ENCODE measurements at places on chromosomes 7 and 10. TPM values are rescaled to one million over a fixed set of nuclear protein-coding genes. Genes with fewer than 3 reads are reported as not detected.

Gene GLI3
- total RNA-seq: not detected

Gene UTF1
- total RNA-seq: not detected

Gene MACC1
- total RNA-seq: not detected

- DNase-seq: no peak
These were observed 31.3 kb upstream of the GALNT11 start for GRCh38 chr7:151993977-151994676.

GRCh38 chr10:103637011-103637410 is 143.5 kb downstream of the NEURL1 start:
- peak; percentile 82 for DNase-seq

DNA sequence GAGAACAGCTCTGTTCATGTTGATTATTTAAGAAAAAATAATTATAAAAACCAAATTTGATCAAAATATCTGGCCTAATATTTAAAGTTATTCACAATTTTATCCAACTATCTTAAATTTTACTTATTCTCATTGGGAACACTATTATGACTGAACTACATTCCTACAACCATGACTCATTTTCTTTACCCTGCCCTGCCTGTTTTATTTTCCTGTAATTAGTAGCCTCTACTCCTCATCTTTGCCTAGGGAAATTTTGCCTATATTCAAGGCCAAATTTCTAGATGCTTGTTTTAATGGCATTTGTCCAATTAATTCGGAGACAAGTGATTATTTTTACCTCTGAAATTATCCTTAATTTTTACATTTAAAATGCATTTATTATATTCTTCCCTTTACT is 289.7 kb upstream of the TMEM229A start:
- DNase-seq: no peak

DNA sequence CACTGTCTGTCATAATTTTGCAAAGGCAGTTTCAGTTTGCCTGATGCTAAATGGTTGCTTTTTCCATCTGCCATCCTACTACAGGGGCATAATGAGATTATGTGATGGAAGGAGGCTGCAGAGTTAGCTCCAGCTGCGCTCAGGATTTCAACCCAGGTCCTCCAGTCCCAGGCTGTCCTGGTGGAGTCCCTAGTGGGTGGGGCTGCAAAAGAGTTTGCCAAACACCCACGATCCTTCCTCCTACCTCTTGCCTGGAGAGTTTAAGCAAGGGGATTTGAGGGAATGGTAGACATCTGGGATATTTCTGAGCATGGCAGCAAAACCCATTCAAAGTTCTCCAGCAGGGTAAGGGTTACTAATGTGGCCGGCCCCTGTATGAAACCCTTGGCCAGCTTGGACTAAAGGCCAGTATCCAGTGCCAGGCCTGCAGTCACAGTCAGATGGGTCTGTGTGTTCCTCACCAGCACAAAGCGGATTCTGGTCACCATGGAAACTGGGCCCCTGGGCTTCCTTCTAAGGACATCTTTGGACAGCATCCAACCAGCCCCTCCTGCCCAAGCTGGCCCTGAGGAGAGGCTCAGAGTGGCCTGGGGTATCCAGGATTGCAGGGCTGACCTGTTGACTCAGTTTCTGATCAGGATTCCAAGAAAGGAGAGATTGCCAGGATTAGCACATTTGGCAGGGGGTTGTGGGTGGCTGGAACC is 42.7 kb upstream of the CHST3 start:
- peak; percentile 96 for DNase-seq

GRCh38 chr10:80596391-80597257 is 58.9 kb downstream of the SH2D4B start:
- no peak for DNase-seq

DNA sequence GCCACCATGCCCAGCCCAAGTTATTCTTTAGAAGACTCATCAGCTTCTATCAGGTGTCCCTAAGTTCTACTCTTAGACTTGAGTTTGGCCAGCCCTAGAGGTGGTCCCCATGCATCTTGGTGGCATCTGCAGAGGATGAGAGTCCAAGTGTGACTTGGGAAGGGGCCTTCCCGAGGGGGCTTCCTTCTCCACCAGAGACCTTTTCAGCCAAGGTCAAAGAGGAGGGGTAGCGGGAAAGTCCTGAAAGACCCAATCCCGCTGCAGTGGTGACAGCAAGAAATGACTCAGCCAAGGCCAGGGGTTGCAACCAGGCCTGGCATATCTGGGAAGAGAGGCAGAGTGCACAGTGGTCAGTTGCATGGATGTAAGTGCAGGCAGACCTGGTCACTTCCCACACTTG is 61.7 kb upstream of the MGMT start:
- no peak for DNase-seq

- no peak for DNase-seq
These were observed 16.5 kb downstream of the ARPC1B start for GRCh38 chr7:99390941-99391602.

- DNase-seq: no peak
These were observed 239.0 kb upstream of the MKI67 start for GRCh38 chr10:128365156-128365725.

DNA sequence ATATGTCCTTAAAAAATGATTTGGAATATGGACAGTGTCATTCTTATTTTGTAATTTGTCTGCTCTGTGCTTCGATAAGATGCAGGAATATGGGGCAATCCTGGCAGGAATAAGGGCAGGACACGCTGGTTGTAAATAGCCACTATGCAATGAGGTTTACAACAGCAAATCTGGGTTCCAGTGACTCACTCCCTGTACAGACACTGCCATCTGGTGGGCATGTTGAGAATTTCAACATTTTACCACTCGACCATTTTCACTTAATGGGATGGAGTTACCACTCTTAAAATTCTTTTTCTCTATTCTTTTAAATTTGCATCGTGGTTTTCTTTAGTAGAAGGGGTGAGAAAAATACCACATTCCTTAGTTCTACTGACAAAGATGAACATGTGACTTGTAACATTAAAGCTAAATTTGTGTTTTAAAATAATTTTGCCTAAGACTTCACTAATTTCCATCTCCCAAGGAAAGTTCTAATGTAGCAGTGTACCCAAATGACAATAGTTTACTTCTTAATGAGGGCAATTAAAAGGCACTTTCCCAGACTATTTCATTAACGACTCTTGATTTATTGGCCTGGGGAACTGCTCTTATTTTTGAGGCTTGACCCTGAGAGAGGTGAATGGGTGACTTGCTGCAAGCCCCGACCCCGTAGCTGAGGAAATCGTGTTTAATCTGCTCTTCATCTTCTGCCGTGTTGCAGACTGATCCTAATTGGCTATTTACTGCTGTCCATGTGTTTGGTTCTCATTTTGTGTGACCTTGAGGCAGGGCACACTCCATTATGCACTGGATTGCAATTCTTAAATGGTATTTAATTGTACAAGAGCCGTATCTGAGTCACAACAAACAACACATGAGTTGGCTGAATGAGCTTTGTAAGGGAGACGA is 173.6 kb upstream of the IMMP2L start:
- peak; percentile 81 for DNase-seq

DNA sequence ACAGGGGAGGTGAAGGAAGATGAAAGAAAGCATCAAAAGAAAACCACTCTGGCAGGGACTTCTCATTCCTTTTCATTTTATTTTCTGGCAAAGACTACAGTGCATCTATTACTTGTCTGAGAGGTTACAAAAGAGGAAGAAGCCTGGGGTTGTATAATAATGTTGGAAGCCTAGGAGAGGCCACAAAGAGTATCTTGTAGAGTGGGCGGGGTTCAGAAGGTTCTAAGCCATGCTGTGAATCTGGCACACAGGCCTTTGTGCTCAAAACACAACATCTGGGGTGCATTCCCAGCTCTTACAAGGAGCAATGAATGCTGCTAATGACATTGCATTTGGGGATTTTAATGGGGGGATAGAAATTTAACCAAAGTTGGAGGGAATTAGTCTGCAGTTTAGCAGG is 49.4 kb downstream of the MRPL32 start:
- no peak for DNase-seq

- no peak for DNase-seq
These were observed 68.3 kb upstream of the RAB11FIP2 start for GRCh38 chr10:118114992-118115391.

DNA sequence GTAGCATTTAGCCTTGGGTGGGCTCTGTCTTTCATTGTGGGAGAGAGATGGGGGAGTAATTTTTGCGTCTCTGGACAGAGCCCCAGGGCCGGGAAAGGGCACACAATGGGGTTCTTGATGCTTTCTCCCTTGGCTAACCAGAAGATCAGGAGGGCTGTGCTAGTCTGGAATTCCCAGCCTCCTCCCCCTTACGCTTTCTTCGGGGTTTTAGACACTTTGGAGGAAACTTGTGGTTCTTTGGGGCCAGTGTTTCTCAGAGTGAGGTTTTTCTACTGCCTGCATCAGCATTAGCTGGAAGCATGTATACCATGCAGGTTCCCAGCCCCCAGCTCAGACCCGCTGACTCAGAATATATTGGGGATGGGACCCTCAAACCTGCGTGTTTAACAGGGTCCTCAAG is 7.0 kb downstream of the NEURL1 start:
- no peak for DNase-seq

DNA sequence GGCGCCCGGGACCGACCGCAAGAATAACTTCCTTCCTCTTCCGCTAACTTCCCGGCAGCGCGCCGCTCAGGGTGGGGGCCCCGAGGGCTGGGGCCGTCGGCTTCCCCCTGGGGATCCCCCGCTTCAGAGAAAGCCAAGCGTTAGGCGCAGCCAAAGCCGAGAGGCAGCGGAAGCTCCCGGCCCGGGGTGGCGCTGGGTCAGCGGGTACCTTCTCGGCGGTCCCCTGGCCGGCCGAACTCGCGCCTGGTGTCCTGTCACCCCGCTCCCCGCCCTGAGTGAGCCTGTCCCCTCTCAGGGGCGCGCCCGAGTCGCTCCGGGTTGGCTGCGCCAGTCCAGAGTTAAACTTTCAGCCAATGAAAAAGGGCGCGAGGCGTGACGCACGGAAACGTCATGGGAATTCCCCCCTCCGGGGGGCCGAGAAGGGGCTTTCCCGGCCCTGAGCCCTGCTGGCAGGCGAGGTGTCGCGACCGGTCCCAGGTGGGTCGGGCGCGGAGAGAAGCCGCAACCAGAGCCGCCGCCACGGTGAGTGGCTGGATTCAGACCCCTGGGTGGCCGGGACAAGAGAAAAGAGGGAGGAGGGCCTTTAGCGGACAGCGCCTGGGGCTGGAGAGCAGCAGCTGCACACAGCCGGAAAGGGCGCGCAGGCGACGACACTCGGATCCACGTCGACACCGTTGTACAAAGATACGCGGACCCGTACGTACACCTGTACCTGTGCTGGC is 1.3 kb upstream of the NFKB2 start:
- DNase-seq: peak; percentile 79

- no peak for DNase-seq
These were observed 47.6 kb upstream of the ANKRD1 start for GRCh38 chr10:90968328-90969081.

- no peak for DNase-seq
These were observed 57.3 kb upstream of the ZEB1 start for GRCh38 chr10:31261511-31262311.

- no peak for DNase-seq
These were observed 64.1 kb upstream of the MALRD1 start for GRCh38 chr10:18984531-18984930.

DNA sequence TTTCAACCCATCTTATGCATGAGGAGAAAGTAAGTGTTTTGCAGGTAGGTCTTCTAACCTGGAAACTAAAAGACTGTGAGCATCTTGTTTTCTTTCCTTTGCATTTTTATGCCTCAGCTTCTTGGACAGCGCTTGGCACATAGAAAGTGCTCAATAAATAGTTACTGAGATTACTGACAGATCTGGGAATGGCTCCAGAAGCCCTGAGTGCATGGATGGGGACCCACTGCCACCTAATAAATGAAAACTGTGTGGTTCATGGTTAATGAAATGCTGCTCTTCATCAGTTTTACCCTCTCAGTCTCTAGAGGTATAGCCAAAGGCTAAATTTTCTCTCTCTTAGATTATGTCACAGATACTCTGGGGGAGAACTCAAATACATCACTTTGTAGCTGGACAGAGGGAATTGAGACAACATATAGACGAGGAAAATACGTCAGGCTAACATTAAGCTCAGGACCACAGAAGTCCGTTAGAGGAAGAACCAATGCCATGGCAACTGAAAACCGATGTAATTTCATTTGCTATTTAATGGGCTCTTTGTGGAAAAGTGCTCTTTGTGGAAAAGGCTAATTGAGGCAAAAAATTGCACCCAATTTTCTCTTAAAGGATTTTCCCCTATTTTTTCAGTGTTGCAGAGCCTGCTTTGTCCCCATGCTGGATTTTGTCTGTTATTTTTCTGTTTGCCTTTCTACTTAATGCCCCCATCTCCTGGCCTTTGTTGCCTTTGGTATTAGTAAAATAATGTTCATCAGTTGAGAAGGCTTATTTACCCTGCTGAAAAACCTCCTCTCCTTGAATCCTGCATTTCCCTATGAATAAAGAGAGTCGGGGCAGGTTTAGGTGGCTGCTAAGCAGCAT is 17.8 kb downstream of the ASB4 start:
- DNase-seq: no peak

DNA sequence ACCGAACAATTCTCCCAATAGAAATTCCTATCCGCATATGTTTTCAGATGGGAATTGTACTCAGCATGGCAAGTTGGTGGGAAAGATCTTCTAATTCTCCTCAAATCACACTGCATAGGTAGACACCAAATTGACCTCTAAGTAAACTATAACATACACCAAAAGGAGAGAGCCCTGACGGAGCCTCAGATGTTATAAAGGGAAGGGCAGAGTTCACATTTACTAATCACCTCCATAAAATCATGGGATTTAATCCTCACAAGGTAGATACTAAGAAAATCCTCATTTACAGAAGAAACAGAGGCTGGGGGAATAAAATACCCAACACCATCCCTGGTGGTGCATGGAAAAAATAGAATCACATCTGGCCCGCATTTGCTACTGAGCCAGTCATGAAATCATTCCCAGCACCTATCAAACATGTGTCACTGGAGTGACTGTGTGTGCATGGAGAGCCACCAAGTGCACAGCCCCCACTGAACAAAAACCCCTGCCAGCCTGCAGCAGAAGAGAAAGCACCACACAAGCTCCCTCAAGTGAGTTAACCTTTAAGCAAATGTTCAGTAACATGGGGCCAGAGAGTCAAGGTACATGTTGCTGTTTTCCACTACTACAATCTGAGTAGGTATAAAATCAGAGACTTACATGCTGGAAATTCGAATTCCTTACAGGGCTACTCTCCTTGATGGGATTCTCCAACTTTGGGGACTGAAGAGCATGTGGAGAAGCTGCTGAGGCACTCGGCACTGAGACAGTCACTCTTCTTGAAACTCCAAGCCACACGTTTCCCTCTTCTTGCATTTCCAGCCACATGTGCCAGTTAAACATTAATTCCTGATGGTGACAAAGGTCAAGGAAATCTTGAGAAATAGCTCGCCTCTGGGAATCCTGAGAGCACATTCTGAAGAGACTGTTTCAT is at the start of gene DDC:
DDC (minus strand) TSS at position 766 of the 919 bp plus-strand sequence. CDS start 21,320 bp downstream, outside the sequence.
- no peak for DNase-seq

DNA sequence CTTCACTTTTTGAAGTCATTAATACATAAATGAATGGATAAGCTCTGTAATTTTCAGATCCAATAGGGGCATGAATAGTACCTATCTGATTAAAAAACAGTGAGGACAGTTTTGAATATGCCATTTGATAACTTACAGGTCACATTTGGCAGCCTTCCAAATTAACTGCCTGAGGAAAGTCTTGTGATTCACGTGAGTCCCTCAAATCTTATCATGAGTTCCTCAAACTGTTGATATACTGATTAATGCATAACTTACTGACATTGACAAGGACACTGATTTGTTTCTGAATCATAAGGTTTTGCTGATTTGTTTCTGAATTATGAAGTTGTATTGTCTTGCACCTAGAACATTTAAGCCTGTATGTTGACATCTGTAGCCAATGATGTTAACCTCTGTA is 55.1 kb downstream of the ANKMY2 start:
- no peak for DNase-seq
